ENCODE measurements at places on chromosomes 5 and 9.

- no peak for DNase-seq
Measured at GRCh38 chr9:82894961-82895821, 167.8 kb downstream of the RASEF start.

GRCh38 chr5:173025651-173026050, 30.5 kb upstream of the CREBRF start:
- DNase-seq = no peak

- DNase-seq = peak; percentile 82
Measured at GRCh38 chr5:167642779-167643517, 648.5 kb upstream of the WWC1 start.

GRCh38 chr9:128887914-128888350, 6.0 kb downstream of the LRRC8A start:
- no peak for DNase-seq

GRCh38 chr5:103119070-103119764, 721 bp downstream of the GIN1 start:
- no peak for DNase-seq

- no peak for DNase-seq
Measured at GRCh38 chr5:31954091-31954490, 220.0 kb downstream of the GOLPH3 start.

GRCh38 chr9:108903420-108904103, 30.4 kb downstream of the ELP1 start:
- DNase-seq = no peak

- DNase-seq = no peak
Measured at GRCh38 chr9:602716-603115, 238.8 kb upstream of the DMRT1 start.

- no peak for DNase-seq
Measured at GRCh38 chr5:50441493-50441955, 436 bp upstream of the EMB start.

DNA sequence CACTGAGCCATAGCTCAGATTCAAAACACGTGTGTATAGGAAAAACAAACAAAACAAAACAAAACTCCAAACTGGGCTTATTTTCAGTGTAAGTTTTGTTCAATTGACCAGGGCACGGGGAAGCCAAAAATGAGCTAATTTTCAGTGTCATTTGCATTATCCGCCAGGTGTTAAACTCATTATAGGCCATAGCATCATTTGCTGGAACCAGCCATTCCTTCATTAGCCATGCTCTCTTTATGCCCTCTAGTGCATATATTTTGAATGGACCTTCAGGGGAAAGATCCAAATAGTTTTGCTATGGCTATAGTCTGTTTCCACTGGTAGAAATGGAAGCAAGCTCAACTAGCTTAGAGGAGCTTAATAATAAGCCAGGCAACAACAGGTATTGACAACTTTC, 1205.2 kb upstream of the DMAC1 start:
- DNase-seq = no peak

- no peak for DNase-seq
Measured at GRCh38 chr5:142100307-142100706, 8.3 kb upstream of the NDFIP1 start.

Measured in RWPE1 (cell line).